ENCODE measurements at places on chromosomes 6 and 20. TPM values are rescaled to one million over a fixed set of nuclear protein-coding genes. Genes with fewer than 3 reads are reported as not detected.

DNA sequence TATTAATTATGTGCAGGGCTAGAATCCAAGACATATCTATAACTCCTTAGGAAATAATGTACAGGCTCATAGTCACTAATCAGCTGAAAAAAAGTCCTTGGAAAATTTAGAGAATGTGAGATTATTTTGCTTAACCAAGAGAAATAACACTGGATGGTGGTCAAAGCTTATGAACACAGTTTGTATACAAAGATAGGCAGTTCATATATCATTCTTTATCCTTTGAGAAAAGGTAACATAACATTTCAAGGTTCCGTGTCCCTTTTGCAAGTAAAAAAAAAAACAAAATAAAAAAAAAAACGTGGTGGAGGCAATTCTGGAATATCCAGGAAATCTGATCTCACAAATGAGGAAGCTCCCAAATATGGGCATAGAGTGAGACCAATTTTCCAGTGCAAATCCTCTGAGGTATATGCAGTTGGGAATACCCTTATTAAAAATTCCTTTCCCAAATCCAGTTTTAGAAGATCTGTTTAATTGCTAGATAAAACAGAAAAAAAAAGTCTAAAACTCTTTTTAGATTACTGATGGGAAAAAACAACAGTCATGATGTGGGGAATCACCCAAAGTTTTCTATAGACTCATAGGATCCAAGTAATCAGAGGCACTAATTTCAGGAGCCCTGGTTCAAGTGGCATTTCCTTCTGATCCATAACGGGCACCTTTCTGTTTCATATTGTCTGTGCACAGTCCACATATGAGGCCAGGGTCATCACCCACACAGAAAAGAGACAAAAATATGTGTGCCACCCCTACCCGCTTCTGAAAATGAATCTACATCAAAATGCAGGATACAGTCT, 17.7 kb upstream of the TNFAIP3 start:
- peak; percentile 72 for DNase-seq
- H3K27me3 ChIP-seq: no peaks in the 10 kb centered on the region
- H3K27ac ChIP-seq: peak overlapping the region; percentile 98
- peaks cover 28% of the 10 kb centered on the region for H3K4me1 ChIP-seq

DNA sequence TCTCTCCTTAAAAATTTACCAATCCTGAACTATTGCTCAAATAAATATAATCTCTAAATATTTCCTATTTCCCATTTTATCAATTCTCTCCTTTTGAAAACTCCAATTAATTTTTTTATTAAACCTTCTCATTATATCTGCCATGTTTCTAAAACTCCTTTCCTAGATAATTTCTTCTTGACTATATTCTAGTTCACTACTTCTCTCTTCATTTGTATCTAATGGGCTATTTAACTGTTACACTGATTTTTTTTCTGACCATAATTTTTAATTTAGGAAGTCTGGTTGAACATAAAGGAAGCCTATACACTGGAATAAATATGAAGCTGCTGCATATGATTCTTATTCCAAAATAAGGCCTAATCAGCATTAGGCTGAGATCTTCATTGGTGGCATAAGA, 96.3 kb upstream of the PLN start:
- H3K4me3 ChIP-seq: no peak overlapping the region
- H3K27me3 ChIP-seq: no peaks in the 10 kb centered on the region

DNA sequence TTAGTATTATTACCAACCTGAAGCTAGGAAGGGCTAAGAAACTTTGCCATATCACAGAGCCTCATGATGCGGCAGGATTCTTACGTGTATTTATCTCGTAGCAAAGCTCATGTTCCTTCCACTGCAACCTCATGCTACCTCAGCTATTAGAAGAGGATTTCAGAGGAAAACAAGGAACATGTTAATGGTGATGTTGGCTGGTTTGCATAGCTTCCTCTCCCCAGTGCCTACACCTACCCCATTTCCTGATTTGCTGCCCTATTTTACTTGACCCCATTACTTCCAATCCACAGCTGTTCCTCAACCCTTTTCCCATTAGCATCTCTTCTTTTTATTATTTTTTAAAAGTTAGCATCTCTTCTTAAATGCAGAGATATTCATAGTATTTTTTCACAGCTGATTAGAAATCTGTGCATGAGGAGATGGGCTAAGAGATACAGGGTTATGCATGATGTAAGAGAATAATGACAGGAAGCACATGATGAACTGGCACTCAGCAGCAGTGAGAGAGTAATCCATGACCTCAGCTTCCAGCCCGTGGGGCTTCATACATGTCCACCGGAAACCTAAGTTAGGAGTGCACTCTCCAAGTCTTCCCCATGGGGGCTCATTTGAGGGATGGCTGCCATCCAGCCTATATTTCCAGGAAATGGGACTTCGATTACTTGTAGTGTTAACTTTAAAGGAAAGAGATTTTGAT, 106.1 kb upstream of the ASF1A start:
- no peak for DNase-seq
- H3K36me3 ChIP-seq: no peaks in the 10 kb centered on the region
- peaks cover 13% of the 10 kb centered on the region for H3K4me1 ChIP-seq
- no peak overlapping the region for H3K27ac ChIP-seq

DNA sequence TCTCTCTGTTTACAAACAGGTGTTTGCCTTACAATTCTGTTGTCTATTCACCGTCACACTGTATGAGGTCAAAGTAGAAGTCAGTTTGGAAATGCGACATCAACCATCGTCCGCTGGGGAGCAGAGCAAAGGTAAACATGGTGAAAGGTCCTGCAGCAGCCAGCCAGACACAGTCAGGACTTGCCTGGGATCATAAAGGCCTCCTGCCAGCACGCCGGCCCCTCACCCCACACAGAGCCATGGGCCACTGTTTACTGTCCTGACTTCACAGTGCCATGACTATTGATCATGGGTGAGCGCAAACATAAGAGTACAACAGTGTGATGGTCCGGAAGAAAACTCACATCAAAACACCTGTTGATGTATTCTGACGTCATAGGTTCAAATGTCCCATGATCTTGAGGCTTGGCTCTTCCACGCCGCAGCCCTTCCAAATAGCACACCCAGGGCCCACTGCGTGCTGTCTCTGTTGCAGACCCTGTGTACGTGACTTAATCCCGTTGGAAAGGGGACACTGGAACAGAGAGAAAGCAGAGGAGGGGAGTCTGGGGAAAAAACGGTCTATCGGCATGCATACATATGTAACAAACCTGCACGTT, 16.9 kb upstream of the PPP1R3G start:
- H3K27me3 ChIP-seq: no peaks in the 10 kb centered on the region
- DNase-seq: no peak
- no peak overlapping the region for H3K4me3 ChIP-seq
- no peak overlapping the region for H3K27ac ChIP-seq
- no peaks in the 10 kb centered on the region for H3K36me3 ChIP-seq

DNA sequence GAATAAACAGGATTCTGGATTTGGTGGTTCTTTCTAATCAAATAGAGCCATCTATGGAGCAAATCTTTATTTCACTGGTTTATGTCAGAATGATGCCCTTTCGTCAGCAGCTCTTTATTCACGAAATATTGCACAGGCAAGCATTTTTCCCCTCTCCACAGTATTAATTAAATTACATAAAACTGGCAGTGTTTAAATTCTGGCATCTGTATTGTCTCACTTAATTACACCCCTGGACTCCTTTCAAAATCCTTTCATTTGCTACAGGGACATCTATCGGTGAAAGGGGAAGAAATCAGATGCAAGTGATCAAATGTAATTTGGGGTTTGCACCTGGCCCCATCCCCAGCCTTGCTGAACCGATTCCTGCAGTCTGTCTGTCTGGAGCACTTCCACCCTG, 801.9 kb downstream of the QKI start:
- H3K27me3 ChIP-seq: no peaks in the 10 kb centered on the region
- H3K4me1 ChIP-seq: no peaks in the 10 kb centered on the region
- no peak overlapping the region for H3K27ac ChIP-seq
- DNase-seq: no peak

The OXT gene
- not detected for total RNA-seq

The PAK5 gene
- total RNA-seq: not detected

GRCh38 chr6:118012944-118013343, 105.9 kb downstream of the SLC35F1 start:
- no peak for DNase-seq
- H3K36me3 ChIP-seq: no peaks in the 10 kb centered on the region
- H3K4me3 ChIP-seq: no peak overlapping the region
- H3K27ac ChIP-seq: no peak overlapping the region

DNA sequence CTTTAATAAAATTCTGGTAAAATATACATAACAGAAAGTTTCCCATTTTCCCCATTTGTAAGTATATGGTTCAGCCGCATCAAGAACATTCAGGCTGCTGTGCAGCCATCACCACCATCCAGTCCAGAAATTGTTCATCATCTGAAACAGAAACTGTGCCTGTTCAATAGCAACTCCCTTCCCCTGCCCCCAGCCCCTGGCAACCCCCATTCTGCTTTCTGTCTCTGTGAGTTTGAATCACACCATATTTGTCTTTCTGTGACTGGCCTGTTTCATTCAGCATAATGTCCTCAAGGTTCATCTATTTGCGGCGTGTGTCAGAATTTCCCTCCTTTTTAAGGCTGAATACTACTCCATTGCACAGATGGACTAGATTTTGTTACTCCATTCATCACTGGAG, 19.1 kb downstream of the VSTM2L start:
- DNase-seq: no peak
- no peaks in the 10 kb centered on the region for H3K4me1 ChIP-seq
- H3K4me3 ChIP-seq: no peak overlapping the region
- no peaks in the 10 kb centered on the region for H3K36me3 ChIP-seq
- peaks cover 5% of the 10 kb centered on the region for H3K27me3 ChIP-seq

DNA sequence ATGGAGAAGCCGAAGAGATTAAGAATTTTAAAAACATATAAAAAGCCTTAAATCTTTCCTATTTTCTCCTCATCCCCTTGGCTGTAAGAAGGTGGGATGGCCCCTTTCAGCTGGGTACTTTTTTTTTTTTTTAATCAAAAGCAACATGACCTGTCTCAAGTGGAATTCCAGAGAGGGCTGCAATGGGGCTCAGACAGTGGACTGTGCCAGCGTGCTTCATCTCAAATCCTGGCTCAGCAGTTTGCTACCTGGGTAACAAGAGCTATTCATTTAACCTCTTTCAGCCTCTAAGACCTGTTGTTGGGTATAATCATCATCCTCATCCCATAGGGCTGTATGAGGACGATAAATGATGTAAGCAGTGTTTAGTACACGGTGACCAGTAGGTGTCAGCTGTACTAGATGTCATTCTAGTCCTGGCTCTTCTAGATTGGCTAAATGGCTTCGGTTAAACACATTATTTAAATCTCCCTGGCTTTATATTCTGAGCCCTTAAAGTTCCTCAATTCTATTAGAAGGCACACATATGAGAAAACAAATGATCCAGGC, 6.9 kb upstream of the PPP1R3G start:
- no peak overlapping the region for H3K4me3 ChIP-seq
- H3K36me3 ChIP-seq: no peaks in the 10 kb centered on the region
- no peak for DNase-seq
- H3K27me3 ChIP-seq: no peaks in the 10 kb centered on the region

- no peaks in the 10 kb centered on the region for H3K36me3 ChIP-seq
- no peaks in the 10 kb centered on the region for H3K27me3 ChIP-seq
- H3K4me1 ChIP-seq: peaks cover 44% of the 10 kb centered on the region
- DNase-seq: peak; percentile 16
- H3K4me3 ChIP-seq: no peak overlapping the region
- peak overlapping the region; percentile 78 for H3K27ac ChIP-seq
Observed at GRCh38 chr20:19881080-19881840, 123.2 kb downstream of the RIN2 start.

DNA sequence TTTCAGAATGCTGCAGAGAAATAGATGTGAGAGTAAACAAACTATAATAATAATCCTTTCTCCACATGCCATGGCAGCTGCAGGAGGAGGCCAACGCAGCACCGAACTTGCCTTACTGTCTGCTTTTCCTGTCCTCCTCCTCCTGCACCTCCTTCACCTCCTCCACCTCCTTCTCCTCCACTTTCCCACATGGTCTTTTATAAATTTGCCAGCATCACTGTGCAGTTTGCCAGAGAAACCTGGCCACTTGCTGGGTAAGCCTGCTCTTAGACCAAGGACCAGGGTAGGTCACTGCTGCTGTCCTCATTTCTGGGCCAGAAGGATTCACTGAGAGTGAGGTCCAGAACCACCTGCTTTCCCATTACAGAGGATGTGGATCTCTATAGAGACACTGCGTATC, 8.7 kb downstream of the SGK1 start:
- no peak overlapping the region for H3K27ac ChIP-seq
- H3K4me1 ChIP-seq: no peaks in the 10 kb centered on the region
- H3K36me3 ChIP-seq: no peaks in the 10 kb centered on the region
- no peak overlapping the region for H3K4me3 ChIP-seq

DNA sequence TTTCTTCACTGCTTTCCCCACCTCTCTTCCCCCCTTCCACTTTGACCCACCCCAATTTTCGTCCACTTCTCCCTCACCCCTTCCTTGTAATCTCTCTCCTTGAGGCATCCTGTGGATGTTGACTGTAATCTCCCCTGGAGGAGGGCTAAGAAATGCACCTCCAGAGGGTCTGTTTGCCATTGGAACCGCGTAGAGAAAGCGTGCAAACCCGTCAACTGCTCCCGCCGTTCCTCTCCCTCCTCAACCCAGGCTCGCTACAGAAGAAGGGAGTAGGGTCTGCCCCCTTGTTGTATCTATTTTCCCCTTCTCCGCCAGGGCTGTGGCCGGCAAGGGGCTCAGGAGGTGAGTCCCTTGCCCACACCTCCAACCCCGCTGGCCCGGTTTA, 502 bp upstream of the HTR1E start:
- H3K27ac ChIP-seq: no peak overlapping the region
- peaks cover 30% of the 10 kb centered on the region for H3K27me3 ChIP-seq
- no peak overlapping the region for H3K4me3 ChIP-seq
- H3K4me1 ChIP-seq: no peaks in the 10 kb centered on the region

The CD40 gene
- total RNA-seq: 0.05 TPM

The DOK5 gene
- 4.0 TPM for total RNA-seq

GRCh38 chr6:69416776-69417175, 380.0 kb downstream of the LMBRD1 start:
- no peak overlapping the region for H3K27ac ChIP-seq
- no peak overlapping the region for H3K4me3 ChIP-seq
- DNase-seq: no peak
- H3K4me1 ChIP-seq: no peaks in the 10 kb centered on the region
- no peaks in the 10 kb centered on the region for H3K36me3 ChIP-seq

GRCh38 chr6:96522465-96523009, 931 bp downstream of the UFL1 start:
- H3K4me3 ChIP-seq: peak overlapping the region; percentile 82
- H3K4me1 ChIP-seq: peaks cover 17% of the 10 kb centered on the region
- no peak for DNase-seq
- peak overlapping the region; percentile 93 for H3K27ac ChIP-seq
- no peaks in the 10 kb centered on the region for H3K27me3 ChIP-seq

DNA sequence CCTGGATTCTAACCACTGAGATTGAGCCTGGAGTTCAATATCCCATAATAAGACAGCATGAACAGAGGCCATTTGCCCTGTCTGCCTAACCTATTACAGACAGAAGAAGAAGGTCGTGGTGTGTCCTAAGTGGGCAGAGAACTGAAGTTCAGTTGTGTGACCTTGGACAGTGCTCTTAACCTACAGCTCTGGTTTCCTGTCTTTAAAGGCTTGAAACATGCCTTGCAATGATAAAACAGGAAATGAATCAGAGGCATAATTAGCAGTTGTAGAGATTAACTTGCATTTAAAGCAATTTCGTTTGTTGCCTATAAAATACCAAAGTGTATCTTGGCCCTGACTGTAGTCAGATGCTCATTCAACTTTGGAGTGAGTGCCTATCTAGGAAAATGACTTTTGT, 507.2 kb upstream of the CHD6 start:
- no peaks in the 10 kb centered on the region for H3K36me3 ChIP-seq
- H3K4me3 ChIP-seq: no peak overlapping the region
- H3K4me1 ChIP-seq: no peaks in the 10 kb centered on the region

GRCh38 chr20:53642196-53643030, 48.8 kb upstream of the ZNF217 start:
- peak; percentile 91 for DNase-seq
- no peak overlapping the region for H3K4me3 ChIP-seq
- no peaks in the 10 kb centered on the region for H3K27me3 ChIP-seq

The ENPP1 gene
- total RNA-seq: 21.5 TPM

The DDO gene
- total RNA-seq: 0.53 TPM

The SNX3 gene
- 263 TPM for total RNA-seq
